Heart left ventricle (tissue), 16 donors: ENCODE measurements at places on chromosomes 5 and 9.

- peak; percentile 38 for DNase-seq
These were observed 37.7 kb upstream of the NSMF start for GRCh38 chr9:137496601-137497375.

- DNase-seq = no peak
These were observed 68.6 kb downstream of the MAPKAP1 start for GRCh38 chr9:125638239-125639045.

DNA sequence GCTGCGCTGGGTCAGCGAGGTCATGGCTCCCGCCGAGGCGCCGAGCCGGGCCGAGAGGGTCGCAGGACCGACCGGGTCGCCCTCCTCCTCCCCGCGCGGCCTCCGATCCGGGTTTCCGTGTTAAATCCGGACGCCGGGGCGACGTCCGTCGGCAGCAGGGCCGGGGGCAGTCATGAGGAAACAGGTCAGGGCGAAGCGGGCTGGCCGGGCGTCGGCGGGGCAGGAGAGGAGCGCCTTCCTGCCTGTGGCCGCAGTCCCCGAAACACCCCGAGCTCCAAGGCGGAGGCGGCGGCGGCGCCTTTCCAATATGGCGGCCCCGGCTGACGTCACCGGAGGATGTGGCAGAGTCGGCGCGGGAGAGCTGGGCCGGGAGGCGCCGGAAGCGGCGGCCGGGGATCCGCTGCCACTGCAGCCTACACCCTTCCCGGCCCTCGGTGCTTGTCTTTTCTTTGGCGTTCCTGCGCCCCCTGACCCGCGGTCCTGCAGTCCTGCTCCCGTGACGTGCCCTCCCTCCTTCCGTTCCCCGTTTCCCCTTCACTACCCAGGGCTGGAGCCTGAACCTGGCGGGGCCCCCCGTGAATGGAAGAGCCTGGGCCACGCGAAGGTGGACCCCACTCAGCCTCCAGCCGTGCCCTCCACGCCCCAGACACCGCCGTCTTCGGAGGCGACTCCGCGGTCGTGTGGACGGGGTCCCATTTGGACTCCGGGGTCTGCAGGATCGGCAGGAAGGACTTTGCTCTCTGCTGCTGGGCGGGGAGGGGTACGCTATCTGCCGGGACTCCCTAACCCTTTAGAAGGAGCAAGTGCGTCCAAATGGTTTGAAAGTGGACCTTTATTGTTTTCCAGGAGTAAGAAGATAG is at the start of gene GOLPH3:
GOLPH3 (minus strand) TSS at position 309 of the 860 bp plus-strand sequence; CDS start at position 24, 285 bp downstream.
- peak; percentile 96 for DNase-seq

DNA sequence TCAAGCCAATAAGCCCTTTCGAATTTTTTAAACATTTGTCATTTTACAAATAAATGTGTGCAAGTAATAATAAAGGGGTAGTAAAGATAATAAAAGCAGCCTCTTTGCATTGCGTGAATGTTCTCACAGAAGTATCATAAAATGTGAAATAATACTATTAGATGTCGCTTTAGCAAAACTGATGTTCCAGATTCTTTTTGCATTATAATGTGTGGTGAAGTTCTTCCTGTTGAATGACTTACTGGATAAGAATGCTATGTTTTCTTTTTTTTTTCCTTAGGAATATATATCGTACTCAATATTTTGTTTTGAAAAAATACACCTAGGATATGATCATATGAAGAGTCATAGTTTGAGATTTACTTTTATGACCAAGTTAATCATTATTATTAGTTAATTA is 85.2 kb upstream of the CDH12 start:
- no peak for DNase-seq

- no peak for DNase-seq
These were observed 79.5 kb upstream of the ERCC6L2 start for GRCh38 chr9:95796029-95796428.

GRCh38 chr5:125882061-125882460 is 541.1 kb upstream of the GRAMD2B start:
- DNase-seq = no peak

GRCh38 chr9:25975667-25976066 is 297.4 kb upstream of the TUSC1 start:
- no peak for DNase-seq

DNA sequence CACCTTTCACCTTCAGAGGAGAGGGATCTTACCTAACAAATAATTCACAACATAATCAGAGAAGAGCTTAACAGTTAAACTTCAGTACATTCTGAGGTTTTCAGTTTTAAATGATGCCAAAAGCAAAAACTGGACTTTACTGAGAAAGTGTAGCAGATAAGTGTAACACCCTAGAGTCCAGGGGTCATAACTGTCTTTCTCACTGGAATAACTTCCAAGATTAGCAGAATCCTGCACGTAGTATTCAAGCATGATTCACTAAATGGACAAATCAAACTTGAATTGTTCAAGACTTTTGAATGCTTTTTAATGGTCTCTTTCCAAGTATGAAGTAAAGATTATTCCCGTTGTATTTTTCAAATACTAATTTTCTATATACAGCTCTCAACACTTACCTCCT is 180.1 kb upstream of the NREP start:
- DNase-seq = no peak

DNA sequence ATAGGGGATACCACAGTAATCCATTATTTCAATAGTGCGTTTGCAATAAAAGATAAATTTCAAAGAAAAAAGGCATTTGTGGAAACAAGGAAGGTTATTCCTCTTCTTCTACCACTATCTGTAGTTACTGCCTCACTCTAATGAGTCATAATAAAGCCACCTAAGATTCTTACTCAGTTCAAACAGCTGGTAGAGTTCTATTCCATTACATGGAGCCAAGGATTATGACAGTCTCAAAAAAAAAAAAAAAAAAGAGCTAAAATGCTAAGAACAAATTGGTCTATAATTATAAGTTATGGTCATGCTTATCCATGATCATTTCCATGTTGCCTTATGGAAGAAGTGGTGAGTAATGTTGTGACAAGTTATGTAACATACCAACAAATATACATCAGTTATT is 46.3 kb downstream of the DENND1A start:
- no peak for DNase-seq

- no peak for DNase-seq
These were observed 89.3 kb upstream of the ALDH1A1 start for GRCh38 chr9:73042155-73042554.

DNA sequence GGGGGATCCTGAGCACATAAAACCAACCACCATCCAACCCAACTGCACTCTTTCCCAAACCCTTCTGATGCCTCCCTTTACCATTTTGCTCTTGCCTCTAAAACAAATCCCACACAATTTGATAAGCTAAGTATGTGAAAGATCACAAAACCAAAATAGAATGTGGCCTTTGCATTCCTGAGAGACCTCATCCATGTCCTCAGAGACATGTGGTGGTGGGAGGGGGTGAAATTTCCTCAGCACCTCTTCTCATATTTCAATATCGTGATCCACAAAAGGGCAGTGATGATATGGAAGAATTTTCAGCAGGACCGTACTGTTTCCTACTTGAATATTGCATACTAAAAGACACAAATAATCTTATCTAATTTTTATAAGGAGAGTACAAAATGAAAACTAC is 423.3 kb downstream of the TLE1 start:
- DNase-seq = no peak

DNA sequence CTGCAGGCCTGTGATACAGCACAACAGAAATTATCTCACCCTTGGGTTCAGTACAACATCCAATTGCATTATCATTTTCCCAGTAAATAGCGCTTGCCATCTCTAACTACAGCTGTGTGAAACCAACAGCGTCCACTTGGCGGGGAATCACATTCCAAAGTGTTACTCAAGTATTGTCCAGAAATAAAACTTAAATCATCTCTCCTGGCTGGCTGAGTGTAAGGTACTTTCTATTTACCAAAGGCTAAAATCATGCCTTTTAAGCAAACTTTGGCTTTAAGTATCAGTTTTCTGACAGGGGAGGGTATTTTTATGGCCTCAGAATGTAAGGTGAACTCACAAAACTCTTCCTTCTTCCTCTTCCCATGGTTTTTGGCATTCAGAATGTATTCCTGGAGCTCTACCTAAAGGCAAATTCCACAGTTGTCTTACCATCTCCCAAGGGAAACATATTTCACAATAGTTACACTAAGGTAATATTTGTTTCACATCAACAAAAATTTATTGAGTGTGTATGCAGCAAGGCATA is 205.6 kb upstream of the MPDZ start:
- peak; percentile 70 for DNase-seq

GRCh38 chr5:173623789-173624188 is 7.3 kb upstream of the BOD1 start:
- DNase-seq = no peak

DNA sequence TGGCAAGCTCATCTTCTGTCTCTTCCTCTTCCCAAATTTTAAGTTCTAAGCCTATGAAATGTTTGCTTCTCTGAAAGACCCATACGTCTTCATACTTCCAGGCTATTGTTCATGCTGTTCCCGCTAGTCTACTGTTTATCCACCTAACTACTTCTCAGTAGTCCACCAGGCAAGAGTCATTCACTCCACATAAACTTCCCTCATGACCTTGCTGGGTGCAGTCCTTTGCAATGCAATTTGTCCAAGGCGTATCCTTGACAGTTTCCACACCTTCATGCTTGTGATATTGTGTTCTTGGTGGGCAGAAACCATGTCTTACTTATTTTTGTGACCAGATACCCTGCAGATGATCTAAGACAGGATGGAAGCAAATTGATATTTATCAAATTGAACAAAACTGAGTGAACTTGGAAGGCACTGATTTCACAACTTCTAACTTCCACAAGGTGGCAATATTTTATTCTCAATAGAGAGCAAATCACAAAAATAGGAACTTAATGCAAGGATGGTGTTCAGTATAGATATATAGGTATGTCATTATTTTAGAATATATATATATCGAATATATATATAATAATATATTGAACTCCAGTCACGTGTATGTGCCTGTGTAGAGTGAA is 30.3 kb downstream of the TYRP1 start:
- no peak for DNase-seq
